RWPE2 (cell line): ENCODE measurements at places on chromosomes 2 and 18.

- DNase-seq = no peak
Measured at GRCh38 chr2:48018480-48018879, 112.2 kb upstream of the FBXO11 start.

GRCh38 chr2:177682836-177683660, 290.5 kb downstream of the AGPS start:
- DNase-seq = no peak

- no peak for DNase-seq
Measured at GRCh38 chr2:219076253-219076652, 15.5 kb upstream of the IHH start.

DNA sequence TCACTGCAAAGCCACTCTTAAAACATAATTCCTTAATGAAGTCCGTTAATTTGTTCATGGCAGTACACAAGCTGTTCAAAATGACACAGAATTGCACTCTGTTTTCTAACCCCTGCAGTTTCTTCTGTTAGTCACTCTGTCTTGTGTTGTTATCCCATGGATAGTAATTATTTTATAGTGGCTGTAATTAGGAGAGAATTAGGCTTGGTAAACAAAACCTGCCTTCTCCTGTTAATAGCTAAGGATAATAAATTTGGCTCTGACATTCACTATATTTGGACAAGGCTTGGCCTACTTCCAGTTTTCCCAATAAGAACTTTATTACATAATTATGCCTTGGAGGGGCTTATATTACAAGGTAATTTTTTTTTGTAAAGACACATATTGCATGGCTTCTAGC, 330.3 kb upstream of the FIGN start:
- no peak for DNase-seq

GRCh38 chr2:75710220-75710576, 517 bp downstream of the GCFC2 start:
- no peak for DNase-seq

- no peak for DNase-seq
Measured at GRCh38 chr2:238954841-238955591, 107.1 kb downstream of the TWIST2 start.
